Stimulated activated CD8-positive, alpha-beta memory T cell treated with anti-CD3 and anti-CD28 coated beads, Interleukin-7, amount 100 ng/mL, for 1 hour (primary cell): ENCODE measurements at places on chromosomes 3 and 15.

GRCh38 chr15:96343113-96344059, 12.9 kb downstream of the NR2F2 start:
- DNase-seq: no peak

DNA sequence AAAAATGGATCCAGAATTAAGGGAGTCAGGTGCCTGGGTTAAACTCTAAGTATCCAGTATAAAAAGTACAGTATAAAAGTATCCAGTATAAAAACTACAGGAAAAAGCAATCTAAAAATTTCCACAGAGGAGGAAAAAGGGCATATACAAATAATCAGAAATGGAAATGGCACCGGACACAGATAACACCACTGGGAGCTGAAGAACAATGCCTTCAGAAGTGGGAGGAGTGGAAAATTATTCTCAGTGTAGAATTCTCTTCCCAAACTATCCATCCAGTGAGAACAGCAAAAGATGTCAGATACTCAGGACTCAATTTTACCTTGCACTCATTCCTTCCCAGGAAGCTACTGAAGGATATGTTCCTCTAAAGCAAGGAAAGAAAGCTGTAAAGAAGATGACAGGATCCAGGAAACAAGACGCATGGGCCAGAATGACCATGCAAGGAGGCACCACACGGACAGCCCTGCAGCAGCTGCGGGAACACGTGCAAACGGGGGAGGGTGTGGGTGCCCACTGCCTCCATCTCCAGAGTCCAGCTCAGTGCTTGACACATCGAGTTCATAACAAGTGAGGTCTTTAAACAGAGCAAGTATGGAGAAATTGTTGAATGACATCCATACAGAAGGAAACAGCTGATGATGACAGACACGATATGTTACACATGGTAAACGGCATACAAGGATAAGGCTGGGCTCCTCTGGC, 68.5 kb downstream of the CHSY1 start:
- no peak for DNase-seq

GRCh38 chr3:172182797-172183196, 143.4 kb downstream of the FNDC3B start:
- DNase-seq: no peak

DNA sequence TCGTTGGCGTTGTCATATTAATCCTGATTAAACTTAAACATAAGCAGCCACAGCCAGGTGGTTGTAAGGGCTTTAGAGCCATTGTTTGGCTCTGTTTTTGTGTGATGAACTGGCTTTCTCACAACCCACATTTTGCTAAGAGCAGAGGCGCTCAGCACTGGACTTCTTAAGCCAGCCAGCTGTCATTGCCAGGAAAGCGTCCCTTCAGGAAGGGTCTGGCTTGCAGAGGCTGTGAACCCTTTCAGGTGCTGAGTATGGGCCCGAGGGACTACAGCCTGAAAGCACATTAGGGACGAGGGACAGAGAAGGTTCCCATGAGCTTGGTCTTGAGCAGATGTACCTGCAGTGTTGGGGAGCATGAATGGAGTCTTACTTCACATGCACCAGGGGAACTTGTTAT, 112.3 kb downstream of the CHCHD6 start:
- no peak for DNase-seq

DNA sequence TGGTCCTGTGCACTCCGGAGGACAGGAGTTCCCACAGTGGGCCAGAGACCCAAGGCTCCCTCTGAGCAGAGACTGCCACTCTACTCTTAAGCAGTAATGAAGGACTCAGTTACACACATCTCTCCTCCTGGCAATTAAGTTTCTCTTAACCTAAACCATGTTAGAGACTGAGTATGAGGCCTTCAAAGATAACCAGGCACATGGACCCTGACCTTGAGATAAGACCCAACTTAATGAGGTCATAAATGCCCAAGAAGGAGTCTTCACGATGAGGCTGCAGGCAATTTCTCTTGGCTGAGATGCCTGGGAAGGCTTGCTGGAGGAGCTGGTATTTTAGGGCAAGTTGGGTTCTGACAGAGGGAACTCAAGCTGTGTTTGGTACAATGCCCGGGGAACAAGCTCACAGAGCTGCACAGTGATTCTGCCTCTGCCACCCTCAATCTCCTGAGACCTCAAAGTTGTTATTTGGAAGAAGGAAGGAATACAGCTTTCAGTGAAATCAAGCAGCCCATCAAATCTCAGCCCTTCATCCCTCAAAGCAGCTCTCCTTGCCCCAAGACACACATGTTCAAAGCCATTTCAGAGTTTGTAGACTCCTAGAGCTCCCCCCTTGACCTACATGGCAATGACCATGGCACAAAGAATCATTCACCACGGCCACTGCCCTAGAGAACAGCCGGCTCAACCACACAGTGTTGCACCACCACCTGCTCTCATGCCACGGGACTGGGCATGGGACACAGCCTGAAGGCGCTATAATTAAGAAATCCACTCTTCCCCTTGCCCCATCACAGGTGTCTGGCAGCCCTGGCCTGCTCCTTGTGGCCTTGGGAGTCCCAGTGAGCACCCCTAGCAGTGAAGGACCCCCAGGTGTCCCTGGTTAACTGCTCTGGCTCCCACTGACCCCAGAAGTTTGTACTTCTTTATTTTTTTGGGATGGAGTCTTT, 7.1 kb downstream of the RMDN3 start:
- no peak for DNase-seq

DNA sequence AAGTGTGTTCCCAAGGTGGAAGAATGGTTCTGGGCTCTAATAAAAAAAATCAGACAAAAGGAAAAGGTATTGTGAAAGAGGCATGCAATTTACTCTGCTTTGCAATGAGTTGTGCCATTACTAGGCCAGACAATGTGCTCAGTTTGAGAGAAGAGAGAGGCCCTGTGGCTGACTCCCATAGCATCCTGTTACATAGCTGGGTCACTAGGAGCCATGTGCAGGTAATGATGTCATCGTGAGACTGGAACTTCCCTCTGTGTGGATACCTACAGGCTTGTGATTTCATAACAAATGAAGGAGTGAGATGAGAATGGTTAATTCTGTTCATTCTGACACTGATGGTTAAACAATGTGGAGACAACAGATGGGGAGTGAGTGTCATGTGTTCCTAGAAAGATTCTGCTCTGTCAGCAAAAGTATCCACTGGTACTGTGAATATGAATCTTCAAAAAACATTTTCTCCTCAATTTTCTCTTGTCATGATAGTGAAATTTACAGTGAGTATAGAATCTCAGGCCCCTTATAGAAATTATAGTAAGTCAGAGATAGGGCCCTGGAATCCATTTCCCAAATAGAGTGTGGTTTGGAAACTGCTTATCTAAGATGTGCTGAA, 648.7 kb upstream of the DPPA4 start:
- DNase-seq: no peak

DNA sequence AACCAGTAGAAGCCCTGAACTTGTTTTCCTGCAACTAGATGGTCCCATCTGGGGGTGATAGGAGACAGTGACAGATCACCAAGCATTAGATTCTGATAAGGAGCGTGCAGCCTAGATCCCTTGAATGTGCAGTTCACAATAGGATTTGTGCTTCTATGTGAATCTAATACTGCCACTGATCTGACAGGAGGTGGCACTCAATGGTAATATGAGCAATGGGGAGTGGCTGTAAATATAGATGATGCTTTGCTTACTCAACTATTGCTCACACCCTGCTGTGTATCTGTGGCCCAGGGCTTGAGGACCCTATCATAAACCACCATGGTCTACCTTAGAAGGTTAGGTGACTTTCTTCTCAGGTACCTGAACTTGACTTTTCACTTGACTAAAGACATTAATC, 417.1 kb upstream of the ARHGEF26 start:
- no peak for DNase-seq

GRCh38 chr3:31567036-31567435, 34.3 kb downstream of the STT3B start:
- no peak for DNase-seq

GRCh38 chr15:77496715-77497109, 76.0 kb downstream of the HMG20A start:
- peak; percentile 56 for DNase-seq

- no peak for DNase-seq
These were observed 695.4 kb downstream of the FHIT start for GRCh38 chr3:60555686-60556354.

- no peak for DNase-seq
These were observed 21.3 kb downstream of the RGMA start for GRCh38 chr15:93067649-93068085.

DNA sequence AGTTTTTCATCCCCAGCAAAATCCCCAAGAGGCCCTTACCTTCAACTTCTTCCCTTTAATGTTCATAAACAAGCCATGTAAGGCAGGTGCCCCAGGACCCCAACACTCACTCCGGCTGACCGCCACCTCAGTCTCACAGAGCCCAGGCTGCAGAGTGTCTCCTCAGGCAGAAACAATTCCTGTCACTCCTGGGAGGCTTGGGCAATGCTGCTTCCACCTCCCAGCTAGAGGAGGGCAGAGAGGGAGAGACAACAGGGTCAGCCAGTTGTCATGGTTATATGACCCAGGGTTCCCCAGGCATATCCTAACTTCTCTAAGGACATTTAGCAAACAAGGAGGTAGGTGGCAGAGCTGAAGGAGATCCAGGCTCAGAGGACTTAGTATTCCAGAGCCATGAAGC, at the start of gene PLIN1:
PLIN1 (minus strand) TSS at position 156 of the 400 bp plus-strand sequence. CDS start 1,878 bp downstream, outside the sequence.
- no peak for DNase-seq

- no peak for DNase-seq
These were observed 203.5 kb upstream of the NANOGP8 start for GRCh38 chr15:35288580-35288979.

GRCh38 chr3:186260726-186261125, 101.3 kb downstream of the DGKG start:
- DNase-seq: no peak

DNA sequence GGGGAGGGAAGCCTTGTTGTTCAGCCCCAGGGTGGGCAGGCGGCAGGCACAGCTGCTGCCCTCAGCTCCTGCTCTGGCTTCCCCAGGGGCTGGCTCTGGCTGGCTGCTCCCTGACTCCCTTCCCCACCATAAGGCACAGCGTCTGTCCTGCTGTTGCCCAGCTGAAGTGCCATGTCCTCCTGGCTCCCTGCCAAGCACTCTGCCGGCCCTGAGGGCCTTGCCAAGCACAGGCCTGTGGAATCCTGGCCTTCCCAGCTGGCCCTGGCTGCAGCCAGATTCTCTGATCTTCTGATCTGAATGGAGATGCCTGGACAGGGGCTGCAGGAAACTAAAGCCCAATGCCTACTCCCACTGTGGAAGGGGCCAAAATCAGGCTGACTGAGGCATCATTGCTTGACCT, 1.1 kb downstream of the IQCF6 start:
- no peak for DNase-seq

- no peak for DNase-seq
These were observed 228.3 kb upstream of the GBE1 start for GRCh38 chr3:81989758-81990157.

GRCh38 chr3:100256731-100257151, 4.1 kb upstream of the TBC1D23 start:
- DNase-seq: no peak

DNA sequence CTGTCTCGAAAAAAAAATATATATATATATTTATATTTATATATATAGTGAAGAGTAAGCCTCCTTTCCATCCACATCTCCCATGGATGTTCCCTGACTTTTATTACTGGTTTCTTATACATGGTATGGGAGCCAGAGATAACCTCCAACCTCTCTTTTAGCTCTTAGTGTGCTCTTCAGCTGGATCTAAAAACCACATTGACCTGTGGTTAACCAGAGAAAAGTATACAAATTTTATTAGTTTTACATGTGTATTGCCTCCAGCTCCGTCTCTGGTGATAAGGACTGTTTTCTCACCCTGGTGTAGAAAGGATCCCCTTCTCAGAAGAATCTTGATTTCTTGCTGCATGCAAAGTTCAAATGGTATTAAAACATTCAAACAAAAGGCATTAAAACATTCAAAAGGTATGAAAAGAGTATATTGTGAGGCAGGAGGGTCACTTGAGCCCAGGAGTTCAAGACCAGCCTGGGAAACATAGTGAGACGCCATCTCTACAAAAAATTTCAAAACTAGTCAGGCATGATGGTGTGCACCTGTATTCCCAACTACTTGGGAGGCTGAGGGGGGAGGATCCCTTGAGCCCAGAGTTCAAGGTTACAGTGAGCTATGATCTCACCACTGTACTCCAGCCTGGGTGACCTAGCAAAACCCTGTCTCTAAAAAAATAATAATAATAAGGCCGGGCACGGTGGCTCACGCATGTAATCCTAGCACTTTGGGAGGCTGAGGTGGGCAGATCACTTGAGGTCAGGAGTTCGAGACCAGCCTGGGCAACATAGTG, 13.5 kb upstream of the TTBK2 start:
- DNase-seq: no peak

- no peak for DNase-seq
These were observed 35.6 kb downstream of the LNP1 start for GRCh38 chr3:100436951-100437350.

- no peak for DNase-seq
These were observed 86.3 kb upstream of the XCR1 start for GRCh38 chr3:46113608-46114007.

- DNase-seq: no peak
These were observed 188.5 kb downstream of the ALCAM start for GRCh38 chr3:105555206-105555605.

DNA sequence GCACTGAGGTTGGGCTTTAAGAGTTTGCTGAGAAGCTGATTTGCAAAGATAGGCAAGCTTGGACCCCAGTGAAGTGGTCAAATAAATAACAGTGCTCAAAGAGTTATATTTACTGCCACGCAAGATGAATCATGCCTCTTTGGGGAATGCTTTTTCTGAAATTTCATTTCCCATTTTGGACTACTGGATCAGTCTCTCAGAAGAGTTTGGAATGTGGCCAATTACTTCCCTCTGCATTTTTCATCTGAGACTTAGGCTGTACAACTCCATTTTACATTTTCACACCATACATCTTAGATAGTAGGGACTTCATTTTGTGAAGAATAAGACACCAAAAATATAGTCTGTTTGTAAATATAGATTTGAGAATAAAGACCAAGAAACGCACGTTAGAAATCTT, 419.7 kb downstream of the FGF12 start:
- no peak for DNase-seq

- DNase-seq: no peak
These were observed 221.2 kb downstream of the TUSC7 start for GRCh38 chr3:116930786-116931185.

- no peak for DNase-seq
These were observed 23.2 kb upstream of the LAMP3 start for GRCh38 chr3:183185696-183186095.

GRCh38 chr3:71917545-71917944, 132.6 kb upstream of the PROK2 start:
- no peak for DNase-seq

GRCh38 chr15:69066007-69066995, 51.8 kb downstream of the NOX5 start:
- DNase-seq: no peak

DNA sequence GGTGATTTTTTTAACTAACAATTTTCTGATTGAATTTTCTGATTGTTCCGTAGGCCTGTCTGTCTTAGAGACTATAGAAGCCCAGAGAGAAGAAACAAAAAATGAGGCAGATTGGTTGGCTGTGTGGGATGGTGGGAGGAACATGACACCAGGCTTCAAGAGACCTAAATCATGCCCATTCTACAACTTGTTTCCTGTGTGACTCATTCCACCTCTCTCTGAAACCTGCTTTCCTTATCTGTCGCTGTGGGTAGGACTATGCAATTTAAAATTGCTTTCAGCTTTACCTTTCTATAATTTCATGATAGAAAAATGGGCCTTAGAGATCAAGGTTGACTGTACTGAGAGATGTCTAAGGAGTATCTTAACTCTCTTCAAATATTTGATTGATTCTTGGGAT, 44.5 kb downstream of the OXNAD1 start:
- no peak for DNase-seq
